PC-9 (cell line): ENCODE measurements at places on chromosomes 6 and 20. TPM values are rescaled to one million over a fixed set of nuclear protein-coding genes. Genes with fewer than 3 reads are reported as not detected.

GRCh38 chr6:1856381-1856780 is 246.7 kb downstream of the FOXC1 start:
- no peaks in the 10 kb centered on the region for H3K4me1 ChIP-seq
- H3K36me3 ChIP-seq: no peaks in the 10 kb centered on the region
- H3K4me3 ChIP-seq: no peak overlapping the region
- no peak for DNase-seq
- H3K27ac ChIP-seq: no peak overlapping the region

DEFB132 gene
- not detected in 2 replicates for total RNA-seq

UST gene
- total RNA-seq: 3.9 and 4.2 TPM in 2 replicates

DNA sequence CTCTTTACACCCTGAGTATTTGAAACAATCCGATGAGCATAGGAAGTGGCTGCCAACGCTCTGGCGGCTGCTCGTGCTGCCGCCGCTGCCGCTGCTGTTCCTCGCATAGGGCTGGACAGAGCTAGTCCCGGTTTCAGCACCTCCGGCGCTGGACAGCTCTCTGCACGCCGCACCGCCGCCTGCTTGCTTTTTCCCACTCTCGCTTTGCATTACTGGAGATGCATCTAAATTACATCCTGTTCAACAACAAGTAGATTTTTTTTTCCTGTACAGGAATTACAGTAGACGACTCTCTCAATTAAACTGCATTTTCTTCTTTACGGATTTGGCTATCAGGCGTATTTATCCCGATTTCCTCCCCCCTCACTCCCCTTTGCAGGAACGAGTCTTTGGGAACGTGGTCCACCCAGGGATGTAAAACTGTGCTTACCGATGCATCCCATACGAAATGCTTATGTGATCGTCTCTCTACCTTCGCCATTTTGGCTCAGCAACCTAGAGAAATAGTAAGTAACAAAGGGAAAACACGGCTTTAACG is 563.8 kb downstream of the LMBRD1 start:
- no peaks in the 10 kb centered on the region for H3K4me1 ChIP-seq
- no peaks in the 10 kb centered on the region for H3K36me3 ChIP-seq
- H3K4me3 ChIP-seq: no peak overlapping the region
- no peak overlapping the region for H3K27ac ChIP-seq
